ENCODE measurements at places on chromosomes 1 and 21.

- no peak for DNase-seq
Measured at GRCh38 chr1:2202843-2203601, 8.4 kb upstream of the FAAP20 start.

DNA sequence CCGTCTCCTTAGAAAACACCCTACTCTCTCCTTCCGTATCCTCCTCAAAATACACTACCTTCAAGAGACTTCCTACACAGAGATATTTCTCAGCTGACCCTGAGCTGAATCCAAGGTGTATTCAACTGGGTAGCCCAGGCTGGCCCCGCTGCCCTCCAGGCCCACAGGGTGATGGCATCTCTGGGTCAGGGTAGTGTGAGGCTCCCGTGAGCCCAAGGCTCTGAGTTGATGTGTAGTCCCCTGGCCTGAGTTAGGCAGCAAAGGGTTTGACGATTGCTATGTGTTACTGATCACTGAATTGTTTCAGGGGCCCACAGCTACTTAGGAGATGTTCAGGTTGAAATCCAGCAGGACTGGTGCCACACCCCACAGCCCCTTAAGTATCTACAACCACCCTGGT is 6.7 kb downstream of the INAVA start:
- DNase-seq: peak; percentile 53

- DNase-seq: no peak
Measured at GRCh38 chr1:147892731-147893214, 9.8 kb upstream of the GJA8 start.

GRCh38 chr1:111818081-111818480 is 62.4 kb downstream of the DDX20 start:
- DNase-seq: no peak

DNA sequence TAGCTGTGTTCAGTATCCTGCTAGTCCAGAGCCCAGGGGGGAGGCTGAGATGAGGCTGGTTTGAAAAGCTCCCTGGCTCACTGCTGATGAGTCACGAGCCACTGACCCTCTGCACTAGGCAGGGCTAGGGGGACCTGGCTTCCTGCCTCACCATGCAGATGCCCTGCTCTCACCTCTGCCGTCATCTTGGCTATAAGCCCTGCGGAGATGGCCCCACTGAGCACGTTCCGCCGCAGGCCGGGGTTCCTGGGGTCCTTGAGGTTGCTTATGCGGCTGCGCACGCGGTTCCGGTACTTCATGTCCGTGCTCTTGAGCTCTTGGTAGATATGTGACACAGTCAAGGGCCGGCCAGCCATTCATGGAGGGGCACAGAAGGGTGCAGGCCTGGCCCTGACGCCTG is 24.1 kb upstream of the ZNF436 start:
- no peak for DNase-seq

DNA sequence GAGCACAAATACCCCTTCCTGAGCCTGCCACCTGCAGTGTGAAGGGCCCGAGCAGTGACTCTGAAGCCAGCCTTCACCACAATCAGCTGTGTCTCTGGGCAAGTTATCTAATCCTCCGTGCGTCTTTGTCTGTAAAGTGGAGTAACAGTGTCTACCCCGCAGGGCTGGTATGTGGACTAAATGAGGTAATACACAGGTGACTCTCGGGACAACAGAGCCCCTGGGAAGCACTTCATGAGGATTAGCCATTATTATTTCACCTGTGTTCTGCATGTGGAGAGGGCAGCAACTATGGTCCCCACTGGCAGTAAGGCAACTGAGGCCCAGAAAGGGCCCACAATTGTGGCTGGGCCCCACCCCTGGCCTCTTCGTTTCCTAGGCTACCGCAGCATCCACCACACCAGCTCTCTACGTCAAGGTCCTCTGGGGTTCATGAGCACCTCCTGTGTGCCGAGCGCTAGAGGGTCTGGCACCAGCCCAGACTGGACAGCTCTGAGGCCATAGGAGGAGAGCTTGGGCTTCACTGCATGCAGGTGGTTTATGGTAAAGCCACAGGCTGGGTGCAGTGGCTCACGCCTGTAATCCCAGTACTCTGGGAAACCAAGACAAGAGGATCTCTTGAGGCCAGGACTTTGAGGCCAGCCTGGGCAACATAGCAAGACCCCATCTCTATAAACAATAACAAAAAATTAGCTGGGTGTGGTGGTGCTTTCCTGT is 41.3 kb upstream of the LRP8 start:
- DNase-seq: peak; percentile 72

DNA sequence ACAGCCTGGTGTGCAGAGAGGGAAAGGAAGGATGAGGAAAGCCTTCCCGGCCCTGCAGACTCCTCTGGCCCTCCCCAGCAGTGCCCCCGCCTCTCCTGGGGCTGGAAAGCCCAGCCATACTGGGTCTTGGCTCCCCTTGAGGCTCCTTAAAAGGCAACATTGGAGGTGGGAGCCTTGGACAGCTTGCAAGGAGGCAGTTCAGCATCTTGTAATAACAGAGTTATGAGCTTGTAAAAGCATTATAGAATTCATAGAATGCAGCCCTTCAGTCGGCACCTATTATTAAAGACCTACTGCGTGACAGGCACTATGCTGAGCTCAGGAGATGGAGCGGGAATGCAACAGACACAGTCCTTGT is 4.2 kb downstream of the TINAGL1 start:
- DNase-seq: no peak

- no peak for DNase-seq
Measured at GRCh38 chr21:42172596-42173483, 46.1 kb upstream of the ABCG1 start.

GRCh38 chr21:45300786-45301520 is 13.3 kb upstream of the POFUT2 start:
- DNase-seq: peak; percentile 93

GRCh38 chr1:9309080-9309479 is 16.4 kb downstream of the SPSB1 start:
- DNase-seq: no peak

GRCh38 chr1:152519851-152520250 is 5.6 kb downstream of the CRCT1 start:
- no peak for DNase-seq

GRCh38 chr1:1430114-1430982 is 5.1 kb upstream of the VWA1 start:
- peak; percentile 93 for DNase-seq

GRCh38 chr1:174584071-174584470 is 136.3 kb downstream of the GPR52 start:
- no peak for DNase-seq

- no peak for DNase-seq
Measured at GRCh38 chr21:38819719-38820159, 14.0 kb downstream of the ETS2 start.

GRCh38 chr1:96080925-96081324 is 640.7 kb upstream of the PTBP2 start:
- DNase-seq: no peak

- no peak for DNase-seq
Measured at GRCh38 chr21:43667191-43667904, 8.0 kb downstream of the RRP1B start.

- no peak for DNase-seq
Measured at GRCh38 chr21:21019681-21020080, 21.5 kb downstream of the NCAM2 start.

- DNase-seq: no peak
Measured at GRCh38 chr1:173852105-173852504, 15.7 kb downstream of the GAS5 start.

DNA sequence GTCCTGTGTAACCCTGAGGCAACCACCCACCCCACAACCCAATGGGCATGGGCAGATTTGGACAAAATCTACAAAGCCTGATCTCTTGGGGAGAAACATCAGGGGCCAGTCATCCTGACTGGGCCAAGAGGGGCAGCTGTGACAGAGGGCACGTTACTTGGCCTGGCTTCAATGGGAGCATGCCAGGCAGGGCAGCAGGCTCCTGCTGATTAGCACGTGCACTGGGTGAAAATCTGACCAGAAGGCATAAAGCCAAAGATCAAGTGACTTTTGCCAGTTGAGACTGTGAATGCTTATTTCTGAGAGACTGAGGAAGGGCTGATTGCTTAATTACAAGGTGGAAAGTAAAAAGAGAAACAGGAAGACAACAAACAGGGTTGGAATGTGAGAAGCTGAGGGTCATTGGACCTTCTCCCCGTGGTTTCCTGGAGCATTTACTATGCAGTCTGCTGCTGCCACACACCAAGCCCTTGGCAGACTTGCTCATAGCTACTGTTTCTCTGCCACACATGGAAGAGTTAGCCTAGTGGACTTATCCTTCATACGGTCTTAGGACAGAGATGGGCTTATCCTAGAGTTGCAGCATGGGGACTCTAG is 39.8 kb upstream of the TNR start:
- DNase-seq: no peak

GRCh38 chr21:33985117-33986050 is 69.8 kb upstream of the ATP5PO start:
- DNase-seq: no peak

DNA sequence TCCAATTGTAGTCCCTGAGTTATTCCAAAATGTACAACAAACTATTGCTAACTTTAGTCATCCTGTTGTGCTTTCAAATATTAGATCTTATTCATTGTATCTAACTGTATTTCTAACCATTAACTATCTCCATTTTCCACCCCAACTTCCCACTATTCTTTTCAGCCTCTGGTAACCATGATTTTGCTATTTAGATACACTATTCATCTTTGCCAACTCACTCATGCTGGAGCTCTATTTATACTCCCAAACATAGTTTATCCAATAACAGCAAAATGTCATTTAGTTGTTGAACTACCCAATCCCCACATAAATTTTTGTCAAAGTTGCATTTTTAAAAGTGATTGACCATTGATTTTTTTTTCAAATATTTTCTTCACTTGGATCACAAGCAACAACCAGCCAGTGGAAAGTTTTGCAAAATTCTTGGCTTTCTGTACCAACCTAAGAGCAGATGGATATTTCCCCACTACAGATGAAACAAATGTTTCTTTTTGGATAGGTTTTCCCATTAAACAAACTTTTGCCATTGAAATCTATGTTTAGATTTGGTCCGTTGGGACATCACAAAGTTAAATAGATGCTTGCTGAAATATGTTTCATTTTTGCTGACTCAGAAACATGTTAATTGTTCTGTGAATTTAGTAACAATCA is 866.0 kb downstream of the LTN1 start:
- DNase-seq: no peak

- no peak for DNase-seq
Measured at GRCh38 chr1:94319319-94320102, 82.1 kb upstream of the ARHGAP29 start.

DNA sequence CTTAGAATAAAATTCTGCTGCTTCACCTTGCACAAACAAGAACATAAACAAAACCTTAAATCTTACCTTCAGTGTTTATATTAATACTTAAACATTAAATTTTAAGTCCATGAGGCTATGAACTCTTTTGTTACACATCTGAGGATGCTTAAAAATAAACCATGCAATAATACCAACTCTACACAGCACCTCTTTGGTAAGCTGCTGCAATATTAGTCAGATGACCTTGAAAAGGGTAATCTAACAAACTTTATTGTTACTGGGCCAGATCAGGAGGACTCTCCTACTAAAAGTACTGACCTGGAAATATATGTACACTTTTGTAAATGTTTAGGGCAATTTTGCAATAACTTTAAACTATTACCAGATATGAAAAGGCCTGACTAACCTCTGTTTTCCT is 763 bp downstream of the SIKE1 start:
- DNase-seq: no peak

GRCh38 chr1:113275691-113276090 is 114.6 kb upstream of the MAGI3 start:
- DNase-seq: no peak

DNA sequence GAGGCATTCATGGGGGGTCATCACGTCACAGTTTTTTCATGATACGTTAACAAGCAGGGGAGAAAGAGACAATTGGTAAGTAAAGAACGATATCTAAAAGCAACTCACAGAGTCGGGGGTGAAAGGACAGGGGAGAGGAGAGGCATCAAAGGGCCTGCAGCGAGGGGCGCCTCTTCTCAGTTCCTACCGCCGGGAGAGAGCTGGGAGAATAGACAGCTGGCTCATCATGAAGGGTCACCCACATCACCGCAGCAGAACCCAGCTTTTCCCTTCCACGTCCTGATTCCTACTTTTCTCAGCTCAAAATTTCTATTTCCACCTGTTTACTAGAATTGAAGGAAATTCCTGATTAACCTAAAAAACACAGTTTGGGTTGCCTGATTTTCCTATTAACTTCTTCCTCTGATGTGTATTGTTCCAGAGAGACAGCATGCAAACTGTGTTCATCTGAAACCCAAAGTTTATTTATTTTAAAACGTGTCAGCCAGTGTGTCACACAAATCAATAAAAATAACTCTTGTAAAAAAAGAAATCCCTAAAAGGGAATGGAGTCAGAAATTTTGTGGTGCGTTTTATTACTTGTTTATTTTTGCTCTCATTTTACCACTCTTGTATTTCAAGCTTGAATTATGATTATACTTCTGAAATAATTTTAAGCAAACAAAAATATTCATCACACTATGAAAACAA is 75.4 kb downstream of the SLC25A24 start:
- no peak for DNase-seq

- no peak for DNase-seq
Measured at GRCh38 chr21:31043471-31043870, 5.2 kb upstream of the KRTAP19-8 start.

DNA sequence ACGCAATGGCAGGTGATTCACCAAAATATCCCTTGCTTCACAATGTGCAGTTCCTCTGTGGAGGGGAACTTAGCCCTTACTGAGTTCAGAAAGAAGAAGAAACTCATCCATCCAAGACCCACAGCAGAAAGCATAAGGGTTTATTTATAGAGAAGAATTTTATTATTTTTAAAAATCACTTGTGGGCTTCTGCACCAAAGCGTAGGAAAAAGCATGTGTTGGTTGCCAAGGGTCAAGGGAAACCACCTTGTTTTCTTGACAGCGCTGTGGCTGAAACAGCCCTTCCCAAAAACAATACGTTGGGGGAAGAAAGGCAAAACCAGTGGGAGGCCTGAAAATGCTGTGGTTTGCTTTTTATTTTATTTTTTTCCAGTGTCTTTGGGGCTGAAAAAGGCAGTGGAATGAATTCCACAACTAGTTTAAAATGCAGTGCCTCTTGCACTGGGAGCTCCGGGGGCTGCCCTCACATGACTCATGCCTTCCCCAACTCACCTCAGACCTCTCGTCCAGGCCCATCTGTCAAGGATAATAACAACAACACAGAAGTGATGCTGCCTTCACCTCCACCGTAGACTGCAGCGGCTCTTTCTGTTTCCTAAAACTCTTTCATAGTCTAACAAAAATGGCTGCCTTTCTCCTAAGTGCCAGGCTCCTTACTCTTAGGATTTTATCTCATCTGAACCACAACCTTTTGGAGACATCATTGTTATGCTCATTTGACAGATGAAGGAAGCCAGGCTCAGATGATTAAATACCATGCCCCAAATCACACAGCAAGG is 224.2 kb upstream of the JUN start:
- no peak for DNase-seq

- DNase-seq: no peak
Measured at GRCh38 chr1:100972185-100972584, 53.4 kb downstream of the DPH5 start.

GRCh38 chr1:226697151-226697928 is 41.7 kb downstream of the ITPKB start:
- no peak for DNase-seq

Data from chondrocyte (in vitro differentiated cells).